ENCODE measurements at places on chromosomes 4 and X.

GRCh38 chr4:165763640-165764039 lies 109.4 kb upstream of the TLL1 start:
- no peak for DNase-seq

GRCh38 chr4:11821772-11822430 lies 393.2 kb upstream of the HS3ST1 start:
- no peak for DNase-seq

GRCh38 chr4:125313497-125313896 lies 1.3 kb upstream of the FAT4 start:
- DNase-seq, result no peak

DNA sequence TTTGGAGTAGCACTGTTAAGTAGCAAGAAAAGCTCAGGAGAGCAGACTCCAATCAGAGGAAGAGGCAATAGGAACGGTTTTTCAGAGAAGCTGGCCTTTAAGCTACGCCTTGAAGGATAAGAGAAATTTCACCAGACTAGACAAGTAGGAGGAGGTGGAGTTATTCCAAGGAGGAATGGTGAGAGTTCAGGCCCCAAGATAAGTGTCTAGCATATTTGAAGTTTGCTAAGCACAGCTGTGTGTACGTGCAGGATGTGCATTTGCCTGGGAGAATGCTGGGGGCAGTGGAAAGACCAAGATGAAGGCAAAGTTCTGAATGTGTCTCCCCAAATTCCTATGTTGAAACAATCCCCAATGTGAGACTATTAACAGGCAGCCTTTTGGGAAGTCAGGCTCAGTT lies 91.6 kb downstream of the SOWAHB start:
- no peak for DNase-seq

Data from breast epithelium (tissue), 4 donors.